Amygdala (tissue), 56 donors: ENCODE measurements at places on chromosomes 13 and 19.

DNA sequence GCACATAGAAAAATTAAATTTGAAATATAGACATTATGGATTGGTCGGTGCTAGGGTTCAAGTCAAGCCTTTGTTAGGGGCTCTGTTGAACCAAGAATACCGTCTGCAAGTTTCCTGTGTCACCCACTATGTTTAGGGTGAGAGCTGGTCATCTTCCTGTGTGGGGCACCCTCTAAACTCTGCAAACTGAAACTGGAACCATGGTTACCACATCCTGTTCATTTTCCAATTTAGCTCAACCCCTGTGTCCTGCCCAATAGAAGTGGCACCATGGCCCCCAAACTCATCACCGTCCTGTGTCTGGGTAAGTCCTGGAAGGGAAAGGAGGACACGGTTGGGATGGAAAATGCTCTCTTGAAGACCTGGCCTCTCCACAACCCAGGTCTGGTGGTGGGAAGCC is 29.9 kb downstream of the LAIR2 start:
- no peak for DNase-seq

DNA sequence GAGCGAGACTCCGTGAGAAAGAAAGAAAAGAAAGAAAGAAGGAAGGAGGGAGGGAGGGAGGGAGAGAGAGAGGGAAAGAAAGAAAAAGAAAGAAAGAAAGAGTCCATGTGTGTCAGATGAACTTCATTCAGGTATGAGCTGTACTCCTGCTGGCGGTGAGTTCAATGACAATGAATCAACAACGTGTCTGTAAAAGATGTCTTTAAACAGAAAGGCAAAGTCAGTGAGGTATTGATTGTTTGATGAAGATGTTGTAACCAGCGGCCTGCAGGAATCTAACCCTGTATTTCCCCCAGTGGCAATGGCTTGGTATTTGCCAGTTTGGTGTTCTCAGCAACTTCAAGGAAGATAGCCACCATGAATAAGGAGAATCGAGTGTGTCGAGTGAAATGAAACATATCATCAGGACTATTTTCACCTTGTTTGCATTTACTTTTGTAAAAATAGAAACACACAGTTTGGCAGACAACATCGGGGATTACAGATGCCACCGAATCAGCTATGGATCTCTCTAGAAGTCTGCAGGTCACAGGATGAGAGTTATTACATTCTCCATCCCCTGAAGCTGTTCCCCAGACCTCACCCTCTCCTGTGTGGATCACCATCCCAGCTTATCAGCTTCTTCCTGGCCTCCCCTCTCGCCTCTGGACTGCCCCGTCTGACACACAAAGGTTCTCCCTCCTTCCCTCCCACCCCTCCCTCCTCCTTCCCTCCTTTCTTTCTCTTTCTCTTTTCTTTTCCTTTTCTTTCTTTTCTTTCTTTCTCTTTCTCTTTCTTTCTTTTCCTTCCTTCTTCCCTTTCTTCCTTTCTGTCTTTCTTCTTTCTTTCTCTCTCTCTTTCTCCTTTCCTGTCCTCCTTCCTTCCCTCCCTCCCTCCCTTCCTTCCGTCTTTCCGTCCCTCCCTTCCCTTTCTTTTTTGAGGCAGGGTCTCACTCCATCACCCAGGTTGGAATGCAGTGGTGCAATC is 8.2 kb upstream of the SBK3 start:
- no peak for DNase-seq

DNA sequence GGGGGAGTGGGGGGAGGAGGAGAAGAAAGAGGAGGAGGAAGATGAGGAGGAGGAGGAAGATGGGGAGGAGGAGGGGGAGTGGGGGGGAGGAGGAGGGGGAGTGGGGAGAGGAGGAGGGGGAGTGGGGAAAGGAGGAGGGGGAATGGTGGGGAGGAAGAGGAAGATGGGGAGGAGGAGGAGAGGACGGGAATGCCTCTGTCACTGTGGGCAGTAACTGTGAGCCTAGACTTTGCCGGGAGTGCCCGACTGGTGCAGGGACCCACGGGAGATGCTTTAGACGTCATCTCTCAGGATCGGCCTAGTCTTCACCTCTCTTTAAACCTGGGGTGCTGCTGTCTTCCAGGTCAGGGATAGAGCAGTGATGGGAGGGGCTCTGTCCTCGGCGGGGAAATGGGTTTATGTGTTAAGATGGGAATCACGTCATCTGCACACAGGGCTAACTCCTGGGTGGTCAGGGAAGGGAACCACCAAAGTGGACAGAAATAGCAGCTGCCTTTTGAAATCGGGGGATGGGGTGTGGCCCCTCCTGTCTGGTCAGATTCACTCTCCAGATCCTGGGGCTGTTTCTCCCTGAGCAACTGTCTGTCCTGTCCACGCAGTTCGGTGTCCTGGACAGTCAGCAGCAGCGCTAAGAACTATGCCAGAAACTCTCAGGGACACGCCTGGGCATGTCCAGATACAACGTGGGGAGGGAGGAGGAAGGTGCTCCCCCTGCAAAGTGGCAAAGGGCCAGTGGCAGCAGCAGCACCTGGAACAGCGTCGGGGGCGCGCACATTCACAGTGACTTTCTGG is 26.9 kb downstream of the GAS6 start:
- no peak for DNase-seq

DNA sequence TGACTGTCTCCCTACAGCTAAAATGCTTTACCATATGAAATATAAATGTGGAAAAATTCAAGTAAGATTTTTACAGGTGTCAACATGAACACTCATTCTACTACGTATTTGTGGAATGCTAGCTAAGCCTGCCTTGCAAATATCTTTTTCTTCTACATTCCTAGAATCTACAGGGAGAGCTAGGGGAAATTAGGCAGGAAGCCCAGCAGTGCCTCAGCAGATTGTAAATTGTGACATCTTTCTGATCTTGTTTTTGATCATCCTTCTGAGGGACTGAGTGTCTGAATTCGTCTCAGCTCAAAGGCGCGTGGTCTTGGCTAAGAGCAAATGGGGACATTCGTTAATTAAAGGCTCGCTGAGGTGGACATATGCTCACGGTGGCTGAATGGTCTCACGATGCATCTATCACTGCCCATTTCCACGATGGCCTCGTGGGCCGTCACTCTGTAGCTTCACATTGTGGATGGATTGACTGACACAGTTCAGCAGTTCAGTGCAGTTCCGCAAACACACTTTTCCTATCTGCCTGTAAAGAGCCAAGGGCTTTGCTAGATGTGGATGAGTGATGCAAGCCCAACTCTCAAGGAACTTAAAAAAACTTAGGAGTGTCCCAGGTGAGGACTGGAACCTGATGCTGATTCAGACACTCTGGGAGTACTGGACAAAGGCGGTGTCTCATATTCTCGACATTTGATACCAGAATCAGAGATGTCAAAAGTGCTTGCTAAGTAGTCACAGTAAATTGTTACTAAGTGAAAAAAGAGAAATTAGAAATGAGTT is 562.5 kb downstream of the EFNB2 start:
- DNase-seq, result no peak

- DNase-seq, result no peak
Observed at GRCh38 chr13:98216135-98216565, 39.1 kb upstream of the RNF113B start.
